ENCODE measurements at places on chromosomes 3 and 15. TPM values are rescaled to one million over a fixed set of nuclear protein-coding genes. Genes with fewer than 3 reads are reported as not detected.

The MRAS gene
- 10.5 TPM for total RNA-seq

The LRRC31 gene
- total RNA-seq, result not detected

The WDR49 gene
- total RNA-seq, result not detected

The DISP2 gene
- 1.0 TPM for total RNA-seq

The TCTA gene
- 25.1 TPM for total RNA-seq

The ST6GAL1 gene
- total RNA-seq, result 4.6 TPM

The ITPKA gene
- 5.1 TPM for total RNA-seq

The SLC2A2 gene
- total RNA-seq, result not detected

The DUOXA2 gene
- not detected for total RNA-seq

The LDHAL6B gene
- not detected for total RNA-seq

The FAM3D gene
- not detected for total RNA-seq

The AMIGO3 gene
- total RNA-seq, result 0.17 TPM

The EAF1 gene
- total RNA-seq, result 14.7 TPM

The CFAP20DC gene
- 2.5 TPM for total RNA-seq

The IL16 gene
- not detected for total RNA-seq

The DAZL gene
- total RNA-seq, result not detected

Measured in A549 treated with Mapracorat at 1 μM for 4 hours (cell line).